Fibroblast of skin of abdomen (primary cell): ENCODE measurements at places on chromosomes 6 and 20.

DNA sequence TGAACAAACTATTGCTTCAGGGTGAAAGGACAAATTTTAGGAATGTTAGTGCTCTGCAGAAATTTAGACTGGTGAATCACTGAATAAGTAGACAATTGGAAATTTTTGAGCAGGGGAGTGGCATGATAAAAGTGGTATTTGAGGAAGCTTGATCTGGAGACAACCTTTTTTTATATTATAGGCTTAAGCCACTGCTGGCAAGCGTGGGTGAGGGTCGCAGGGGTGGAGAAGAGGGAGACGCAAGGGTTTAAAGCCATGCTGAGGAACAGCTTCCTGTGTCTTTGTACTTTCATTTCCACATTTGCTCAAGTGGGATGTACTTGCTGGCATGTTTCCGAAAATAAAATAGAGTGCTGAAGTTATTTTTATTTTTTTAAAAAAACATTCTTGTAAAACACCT is 23.7 kb downstream of the NCOA7 start:
- DNase-seq: no peak

GRCh38 chr6:56370127-56370540 is 122.8 kb upstream of the COL21A1 start:
- peak; percentile 47 for DNase-seq

GRCh38 chr20:59333951-59334350 is 33.5 kb downstream of the EDN3 start:
- DNase-seq: no peak

DNA sequence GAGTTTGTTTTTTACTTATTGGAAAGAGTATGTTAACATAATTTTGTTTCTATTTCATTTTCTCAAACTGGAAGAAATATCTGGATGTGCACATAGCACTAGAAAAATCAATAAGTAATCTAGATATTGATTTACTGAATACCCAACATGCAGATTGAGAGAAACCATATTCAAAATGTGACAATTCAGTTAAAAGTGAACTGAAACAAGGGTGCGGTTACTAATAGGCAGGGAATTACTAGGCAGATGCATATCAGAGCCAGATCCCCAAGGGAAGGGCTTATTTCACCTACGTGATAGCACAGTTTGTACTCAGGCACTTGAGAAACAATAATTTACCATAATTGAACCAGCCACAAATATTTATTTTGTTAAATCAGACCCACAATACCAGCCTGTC is 493.1 kb upstream of the FLRT3 start:
- DNase-seq: no peak

DNA sequence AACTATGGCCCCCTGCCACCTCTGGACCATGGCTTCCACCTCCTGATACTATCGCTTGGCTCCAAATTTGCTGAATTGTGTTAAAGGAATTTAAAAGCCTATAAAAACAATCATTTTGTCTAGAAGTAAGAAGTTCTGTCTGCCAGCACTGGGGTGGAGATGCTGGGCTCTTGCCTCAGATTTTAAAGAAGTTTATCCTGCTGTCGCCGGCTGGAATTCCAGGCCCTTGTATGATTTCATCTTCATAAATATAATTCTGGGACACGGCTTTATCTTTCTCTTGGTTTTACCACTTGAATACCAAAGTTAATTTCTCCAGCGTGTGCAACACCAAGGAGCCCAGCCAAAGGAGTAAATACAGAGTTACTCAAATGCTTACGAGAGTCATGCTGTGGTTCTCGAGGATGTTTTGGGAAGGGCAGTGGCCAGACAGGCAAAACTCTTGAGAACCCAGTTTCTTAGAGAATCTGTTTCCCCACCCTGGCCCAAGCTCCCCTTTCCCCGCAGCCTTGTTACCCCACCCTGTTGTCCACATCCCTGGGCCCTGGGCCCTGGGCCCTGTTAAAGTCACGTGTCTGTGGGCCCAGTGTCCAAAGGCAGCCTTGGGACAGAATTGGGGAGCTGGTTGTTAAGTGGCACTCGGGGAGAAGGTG is 31.9 kb downstream of the C6orf89 start:
- peak; percentile 85 for DNase-seq

DNA sequence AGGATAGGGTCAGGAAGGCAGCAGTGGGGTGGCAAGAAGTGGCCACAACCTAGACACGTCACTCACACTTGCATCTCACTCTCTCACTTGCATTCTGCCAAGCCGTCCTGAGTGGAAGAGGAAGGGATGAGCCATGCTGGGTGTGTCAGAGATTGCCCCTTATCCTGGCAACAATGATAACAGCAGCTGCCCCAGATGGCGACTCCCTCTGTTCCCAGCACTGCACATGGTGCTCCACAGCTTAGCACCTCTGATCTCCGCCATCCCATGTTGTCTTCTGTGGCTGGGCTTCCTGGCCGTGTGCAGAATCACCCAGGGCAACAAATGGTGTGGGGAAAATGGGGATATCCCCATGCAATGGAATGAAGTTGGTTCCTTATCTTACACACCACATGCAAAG is 11.1 kb downstream of the KCNB1 start:
- no peak for DNase-seq

- no peak for DNase-seq
Measured at GRCh38 chr20:1882026-1882425, 13.2 kb upstream of the SIRPA start.

DNA sequence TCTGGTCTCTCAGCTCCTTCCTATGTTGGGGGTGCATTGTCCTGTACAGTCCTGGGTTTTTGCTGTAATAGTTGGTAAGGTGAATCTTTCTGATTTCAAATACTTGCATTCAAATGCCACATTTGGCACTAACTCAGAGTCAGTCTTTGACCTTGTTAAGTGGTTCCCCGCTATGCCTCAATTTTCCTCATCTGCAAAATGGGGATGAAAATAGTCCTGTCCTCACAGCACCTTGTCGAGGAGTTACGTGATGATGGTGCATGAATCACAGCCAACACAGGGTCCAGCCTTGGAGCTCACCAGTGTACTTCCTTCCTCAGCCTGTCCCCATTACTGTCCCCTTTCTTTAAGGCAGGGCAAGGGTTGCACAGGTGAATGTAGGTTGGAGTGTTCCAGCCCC is 1.1 kb downstream of the WFDC5 start:
- DNase-seq: no peak

GRCh38 chr6:26539071-26539615 is 977 bp downstream of the HMGN4 start:
- no peak for DNase-seq

GRCh38 chr6:624979-625378 is 31.9 kb downstream of the HUS1B start:
- DNase-seq: peak; percentile 20

DNA sequence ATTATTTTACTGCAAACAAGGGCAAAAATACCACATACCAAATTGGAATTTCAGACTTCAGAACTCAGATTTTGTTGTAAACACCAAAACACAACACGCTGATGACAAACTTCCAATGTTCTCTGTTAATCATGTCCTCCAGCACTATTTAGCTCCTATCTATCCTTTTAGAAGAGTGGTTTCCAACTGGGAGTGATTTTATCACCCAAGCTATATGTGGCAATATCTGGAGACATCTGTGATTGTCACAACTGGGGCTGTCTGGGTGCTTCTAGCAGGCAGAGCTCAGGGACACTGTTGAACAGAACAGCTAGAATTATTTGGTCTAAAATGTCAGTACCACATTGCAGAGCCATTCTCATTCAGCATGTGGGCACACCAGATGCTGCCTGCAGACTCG is 244.6 kb downstream of the FOXC1 start:
- DNase-seq: no peak

DNA sequence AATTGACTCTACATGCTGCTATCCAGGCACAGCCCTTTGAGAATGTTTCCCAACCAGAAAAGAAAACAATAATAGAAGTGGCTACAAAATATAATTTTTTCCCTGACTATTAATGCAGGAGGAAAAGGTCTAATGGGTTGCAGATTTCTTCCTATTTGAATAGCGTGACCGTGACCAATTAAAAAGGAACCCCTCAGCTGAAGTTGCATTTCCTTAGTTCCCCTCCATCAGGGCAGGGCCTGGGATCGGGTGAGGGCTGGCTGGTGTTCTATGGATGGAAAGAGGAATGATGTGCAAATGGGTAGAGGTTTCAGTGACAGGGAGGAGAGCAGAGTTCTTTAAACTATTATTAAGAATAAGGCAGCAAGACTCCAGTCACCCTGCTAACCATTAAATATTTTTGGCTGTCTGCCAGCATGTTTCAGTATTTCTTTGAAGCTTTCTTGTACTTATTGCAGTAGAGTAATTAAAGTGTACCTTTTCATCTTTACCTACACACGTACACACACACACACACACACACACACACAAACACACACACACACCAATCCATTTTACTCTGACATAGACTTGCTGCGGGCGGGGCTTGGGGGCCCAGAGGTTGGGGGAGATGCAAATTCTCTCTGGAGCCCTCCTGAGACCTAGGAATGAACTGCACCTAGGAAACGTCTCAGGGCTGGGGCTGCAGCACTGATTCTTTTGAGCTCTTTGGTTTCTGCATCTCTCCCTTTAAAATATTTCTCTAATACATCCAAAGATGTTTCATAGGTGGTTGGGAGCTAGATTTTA is 154.8 kb upstream of the SLC35B3 start:
- DNase-seq: no peak

DNA sequence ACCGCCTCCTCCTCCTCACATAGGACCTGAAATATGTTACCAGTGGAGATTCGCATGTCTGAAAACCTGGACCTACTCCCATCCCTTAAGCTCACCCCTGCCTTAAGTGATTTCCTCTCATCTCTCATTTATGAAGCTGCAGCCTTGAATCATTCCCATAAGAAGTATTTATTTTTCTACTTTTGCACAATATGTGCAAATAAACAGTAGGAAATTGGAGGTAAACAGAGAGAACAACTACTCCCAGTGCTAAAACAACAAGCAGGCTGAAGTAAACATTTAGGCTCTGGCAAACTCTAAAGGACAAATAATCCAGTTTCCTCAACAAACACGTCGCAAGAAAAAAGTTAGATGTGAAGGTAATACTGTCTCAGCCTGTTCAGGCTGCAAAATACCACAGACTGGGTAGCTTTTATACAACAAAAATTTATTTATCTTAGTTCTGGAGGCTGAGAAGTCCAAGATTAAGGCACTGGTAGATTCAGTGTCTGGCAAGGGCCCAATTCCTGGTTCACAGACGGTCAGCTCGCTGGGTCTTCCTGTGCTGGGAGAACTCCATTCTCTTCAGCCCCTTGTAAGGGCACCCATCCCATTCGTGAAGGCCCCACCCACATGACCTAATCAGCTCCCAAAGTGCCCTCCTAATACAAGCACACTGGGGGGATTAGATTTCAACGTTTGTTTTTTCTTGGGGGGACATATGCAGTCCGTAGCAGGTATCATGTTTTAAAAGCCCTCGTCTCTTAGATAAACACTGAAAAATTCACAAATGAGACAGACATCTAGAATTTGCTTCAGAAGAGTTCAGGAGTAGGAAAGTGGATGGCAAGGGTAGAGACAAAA is 15.6 kb downstream of the SPATA2 start:
- DNase-seq: no peak
